ENCODE measurements at places on chromosomes 4 and X. TPM values are rescaled to one million over a fixed set of nuclear protein-coding genes. Genes with fewer than 3 reads are reported as not detected.

TMEM35A gene
- 2.9 TPM for polyA plus RNA-seq

CT45A5 gene
- not detected for polyA plus RNA-seq

HEPH gene
- polyA plus RNA-seq, result 46.9 TPM

RAB9B gene
- 5.0 TPM for polyA plus RNA-seq

PF4V1 gene
- not detected for polyA plus RNA-seq

KIT gene
- 1.0 TPM for polyA plus RNA-seq

MAD2L1 gene
- polyA plus RNA-seq, result 0.79 TPM
